EH (cell line): ENCODE measurements at places on chromosomes 2 and 18.

DNA sequence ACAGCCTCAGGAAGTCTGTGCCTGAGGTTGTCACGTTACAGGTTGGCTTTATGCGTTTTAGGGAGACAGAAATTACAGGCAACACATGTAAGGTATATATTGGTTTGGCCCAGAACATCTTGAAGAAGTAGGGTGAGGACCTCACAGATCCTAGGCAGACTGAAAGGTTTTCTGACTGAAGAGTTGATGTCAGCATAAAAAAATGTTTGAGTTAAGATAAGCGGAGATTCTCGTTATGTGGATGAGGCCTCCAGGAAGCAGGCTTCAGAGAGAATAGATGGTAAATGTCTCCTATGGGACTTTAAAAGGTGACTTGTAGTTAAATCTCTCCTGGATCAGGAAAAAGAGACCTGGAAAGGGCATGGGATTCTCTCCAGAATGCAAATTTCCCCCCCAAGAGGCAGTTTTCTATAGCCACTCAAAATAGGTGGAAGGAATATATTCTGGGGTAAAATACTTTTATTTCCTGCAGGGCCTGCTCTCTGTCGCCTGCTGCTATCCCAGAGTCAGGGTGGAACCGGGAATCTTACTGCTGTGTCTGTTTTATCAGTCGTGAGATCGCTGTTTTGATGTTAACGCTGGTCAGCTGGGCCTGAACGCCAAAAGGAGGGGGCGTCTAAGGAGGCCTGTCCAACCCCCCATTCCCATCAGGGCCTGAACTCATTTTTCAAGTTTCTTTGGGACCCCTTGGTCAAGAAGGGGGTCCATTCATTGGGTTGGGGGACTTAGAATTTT, 171.1 kb downstream of the HDAC4 start:
- DNase-seq = no peak

DNA sequence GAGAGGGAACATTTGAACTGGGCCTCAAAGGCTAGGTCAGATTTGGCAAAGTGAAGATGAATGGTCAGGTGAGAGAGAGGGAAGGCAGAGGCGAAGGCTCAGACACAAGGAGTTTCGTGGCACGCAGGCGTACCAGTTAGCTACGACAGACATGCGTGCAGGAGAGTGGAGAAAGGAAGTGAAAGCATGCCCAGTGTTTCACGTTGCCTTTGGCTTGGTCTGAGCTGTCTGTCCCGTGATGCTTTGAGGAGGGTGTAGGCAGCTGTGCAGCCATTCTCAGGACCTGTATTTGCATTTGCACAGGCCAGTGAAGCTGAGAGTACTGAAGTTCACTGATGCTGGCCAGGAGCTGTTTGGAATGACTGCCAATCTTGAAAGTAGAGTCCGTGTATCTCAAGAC, 69.5 kb downstream of the HNRNPLL start:
- no peak for DNase-seq

- DNase-seq = no peak
These were observed 640 bp upstream of the SPR start for GRCh38 chr2:72886505-72887031.

DNA sequence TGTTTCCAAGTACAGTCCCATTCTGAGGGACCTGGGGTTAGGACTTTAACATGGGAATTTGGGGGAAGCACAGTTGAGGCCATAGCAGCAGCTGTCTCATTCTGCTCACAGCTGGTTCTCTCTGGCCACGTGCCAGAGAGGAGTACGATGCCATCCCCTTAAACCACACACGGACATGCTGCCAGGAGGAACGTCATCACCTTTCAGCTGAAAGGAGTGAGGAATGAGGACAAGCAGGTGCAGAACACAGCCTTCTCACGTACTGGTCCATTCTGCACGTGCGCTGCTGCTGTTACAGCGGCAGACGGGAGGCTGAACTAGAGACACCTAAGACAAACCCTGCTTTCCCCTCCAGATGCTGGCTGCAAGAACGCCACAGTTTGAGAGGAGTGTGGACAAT, 33.5 kb downstream of the ODC1 start:
- DNase-seq = no peak

- no peak for DNase-seq
These were observed 123.8 kb upstream of the DLX2 start for GRCh38 chr2:172226244-172227061.

GRCh38 chr2:107235491-107236254, 349.7 kb upstream of the ST6GAL2 start:
- no peak for DNase-seq
